Activated CD8-positive, alpha-beta memory T cell treated with anti-CD3 and anti-CD28 coated beads for 48 hours (primary cell): ENCODE measurements at places on chromosomes 11 and 22.

- DNase-seq, result no peak
Measured at GRCh38 chr11:66789097-66789890, 53.9 kb upstream of the RCE1 start.

GRCh38 chr22:33240888-33241475 lies 182.8 kb upstream of the SYN3 start:
- no peak for DNase-seq

GRCh38 chr11:72646024-72646423 lies 28.2 kb downstream of the PDE2A start:
- DNase-seq, result no peak

DNA sequence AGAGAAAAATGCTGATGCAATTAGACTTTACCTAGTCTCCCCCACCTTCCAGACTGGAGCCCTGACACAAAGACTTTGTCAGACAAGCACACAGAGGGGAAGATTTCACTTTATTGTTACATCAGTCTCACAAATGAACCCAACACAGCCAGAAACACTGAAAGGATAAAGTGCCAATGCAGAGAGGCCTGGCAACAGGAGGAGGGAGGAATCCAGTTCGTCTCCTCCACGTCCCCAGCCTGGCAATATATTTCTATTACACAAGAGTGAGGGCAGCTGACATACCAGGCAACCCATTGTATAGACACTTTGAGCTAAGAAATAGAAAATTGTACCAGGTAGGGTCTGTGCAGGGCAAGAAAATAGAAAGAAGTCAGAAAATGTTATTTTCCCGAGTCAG lies 16.2 kb upstream of the TMEM9B start:
- DNase-seq, result no peak

DNA sequence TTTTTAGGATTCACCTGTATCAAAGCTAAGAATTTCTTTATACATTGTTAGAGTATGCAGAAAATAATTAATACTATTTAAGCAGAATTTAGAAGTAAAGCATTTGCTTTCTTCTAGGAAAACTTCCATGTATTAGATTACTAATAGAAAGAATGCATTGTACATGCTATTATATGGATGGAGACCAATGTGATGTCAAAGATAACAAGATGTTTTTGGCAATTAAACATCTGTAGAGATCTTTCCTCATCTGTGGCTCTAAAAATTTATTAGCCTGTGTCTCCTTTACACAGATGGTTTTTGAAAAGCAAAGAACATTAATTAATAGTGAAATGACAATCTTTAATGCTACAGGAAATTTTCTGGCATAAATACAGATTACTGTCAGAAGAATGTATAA lies 198.4 kb upstream of the CCDC179 start:
- DNase-seq, result no peak

DNA sequence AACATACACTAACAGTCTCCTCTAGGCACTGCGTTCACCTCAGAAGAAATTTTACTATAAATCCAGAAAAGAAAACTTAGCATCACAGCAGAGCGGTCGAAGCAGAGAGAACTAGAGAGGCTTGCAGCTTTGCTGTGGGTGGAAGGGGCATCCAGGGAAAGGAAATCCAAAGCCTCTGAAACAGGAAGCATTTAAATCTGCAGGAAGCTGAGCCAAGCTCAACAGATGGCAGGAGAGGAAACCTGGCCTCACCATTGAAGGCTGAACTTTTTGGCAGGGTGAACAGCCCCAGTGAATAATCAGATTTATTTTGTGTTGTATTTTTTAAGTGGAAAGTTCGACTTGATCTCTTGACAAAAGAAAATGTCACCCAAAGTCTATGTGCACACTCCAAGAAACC lies 858.1 kb downstream of the OPCML start:
- no peak for DNase-seq

DNA sequence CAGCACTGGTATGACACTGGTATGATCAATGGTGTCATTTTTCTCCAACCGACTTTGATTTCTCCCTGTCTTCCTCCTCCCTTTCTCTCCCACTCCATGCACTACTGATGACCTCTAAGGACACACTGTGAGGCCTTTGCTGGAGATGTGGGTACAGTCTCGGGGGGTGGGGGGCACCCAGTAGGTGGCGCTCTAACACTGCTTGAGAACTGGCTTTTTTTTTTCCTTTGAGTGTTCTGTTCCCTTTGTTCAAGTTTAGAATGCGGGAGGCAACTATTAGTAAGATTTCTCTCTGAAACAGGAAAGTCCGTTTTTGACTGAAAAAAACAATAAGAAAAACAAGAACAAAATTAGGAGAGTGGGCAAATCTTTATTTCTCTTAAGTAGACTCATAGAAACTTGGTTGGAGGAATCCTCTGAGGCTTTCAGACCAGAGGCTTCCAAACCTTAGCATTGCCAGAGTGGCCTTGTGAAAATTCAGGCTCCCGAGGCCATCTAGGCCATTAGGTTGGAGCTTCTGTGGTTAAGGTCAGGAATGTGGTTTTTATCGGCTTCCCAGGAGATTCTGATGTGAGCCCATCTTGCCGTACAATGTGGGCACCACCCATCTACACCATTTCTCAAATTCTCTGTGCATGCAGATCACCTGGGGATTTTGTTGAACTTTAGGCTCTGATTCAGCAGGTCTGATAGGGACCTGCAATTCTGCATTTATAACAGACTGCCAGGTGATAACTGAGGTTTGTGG lies 43.2 kb downstream of the PANX1 start:
- DNase-seq, result no peak

DNA sequence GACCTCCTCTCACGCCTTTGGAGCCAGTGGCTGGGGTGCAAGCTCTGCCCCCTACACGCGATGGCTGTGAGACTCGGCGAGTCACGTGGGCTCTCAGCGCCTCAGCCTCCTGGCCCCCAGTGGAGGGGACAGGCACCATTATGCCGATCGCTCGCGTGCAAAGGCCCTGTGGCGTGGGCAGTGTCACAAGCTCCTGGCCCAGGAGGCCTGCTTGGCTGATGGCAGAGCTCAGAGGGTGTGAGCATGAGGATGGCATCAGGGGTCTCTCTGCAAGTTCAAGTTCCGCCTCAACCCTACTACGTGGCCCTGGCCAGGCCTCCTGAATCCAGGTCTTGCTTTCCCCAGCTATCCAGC lies 90.8 kb upstream of the KCNQ1OT1 start:
- DNase-seq, result no peak

GRCh38 chr22:31540966-31541365 lies 44.6 kb downstream of the SFI1 start:
- no peak for DNase-seq

DNA sequence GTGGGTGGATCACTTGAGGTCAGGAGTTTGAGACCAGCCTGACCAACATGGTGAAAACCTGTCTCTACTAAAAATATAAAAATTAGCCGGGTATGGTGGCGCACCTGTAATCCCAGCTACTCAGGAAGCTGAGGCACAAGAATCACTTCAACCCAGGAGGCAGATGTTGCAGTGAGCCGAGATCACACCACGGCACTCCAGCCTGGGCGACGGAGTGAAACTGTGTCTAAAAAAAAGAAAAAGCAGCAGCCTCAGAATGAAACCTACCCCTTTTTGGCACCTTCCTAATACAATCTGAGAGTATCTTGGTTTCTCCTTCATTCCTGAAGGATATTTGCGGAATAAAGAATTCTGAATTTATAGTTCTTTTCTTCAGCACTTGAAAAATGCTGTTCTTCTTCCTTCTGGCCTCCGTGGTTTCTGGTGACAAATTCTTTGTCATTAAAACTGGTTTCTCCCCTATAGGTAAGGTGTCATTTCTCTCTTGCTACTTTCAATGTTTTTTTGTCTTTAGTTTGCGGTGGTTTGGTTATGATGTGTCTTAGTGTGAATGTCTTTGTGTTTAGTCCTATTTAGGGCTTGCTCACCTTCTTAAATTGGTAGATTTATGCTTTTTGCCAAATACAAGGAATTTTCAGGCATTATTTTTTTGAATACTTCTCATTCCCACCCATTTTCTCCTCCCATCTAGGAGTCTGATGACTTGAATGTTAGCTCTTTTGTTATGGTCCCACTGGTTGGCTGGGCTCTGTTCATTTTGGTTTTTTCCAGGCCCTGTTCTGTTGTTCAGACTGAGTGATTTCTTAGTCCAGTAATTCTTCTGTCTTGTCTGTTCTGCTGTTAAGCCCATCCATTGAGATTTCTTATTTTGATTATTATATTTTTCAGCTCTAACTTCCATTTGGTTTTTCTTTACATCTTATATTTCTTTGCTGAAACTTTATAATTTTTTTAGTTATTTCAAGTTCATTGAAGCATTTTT lies 15.4 kb downstream of the ASRGL1 start:
- no peak for DNase-seq

GRCh38 chr22:26429458-26430286 lies 612 bp downstream of the ASPHD2 start:
- DNase-seq, result no peak

DNA sequence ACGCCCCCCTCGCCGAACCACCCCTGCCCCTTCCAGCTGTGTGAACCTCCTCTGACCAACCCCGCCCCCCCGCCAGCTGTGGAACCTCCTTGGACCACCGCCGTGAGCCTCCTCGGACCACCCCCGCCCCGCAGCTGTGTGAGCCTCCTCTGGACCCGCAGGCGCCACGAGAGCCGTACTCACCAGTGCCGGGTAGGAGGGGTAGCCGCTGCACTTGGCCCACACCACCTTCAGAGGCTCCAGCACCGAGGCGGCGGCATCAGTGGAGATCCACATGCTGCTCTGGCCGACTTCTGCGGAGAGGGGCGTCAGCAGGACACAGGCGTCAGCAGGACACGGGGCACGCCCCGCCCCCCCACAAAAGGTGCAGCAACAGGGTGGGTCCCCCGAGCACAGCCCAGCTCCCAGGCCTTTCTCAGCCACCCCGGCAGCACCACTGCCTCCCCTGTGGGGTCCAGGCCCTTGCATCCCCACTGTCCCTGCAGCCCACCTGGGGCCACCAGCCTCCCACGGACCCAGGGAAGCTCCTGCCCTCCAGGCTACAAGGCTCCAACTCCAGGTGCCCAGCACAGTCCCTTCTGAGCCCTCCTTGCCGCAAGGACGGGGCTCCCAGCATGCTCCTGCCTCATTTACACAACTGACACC lies 51.7 kb downstream of the BRD1 start:
- no peak for DNase-seq

GRCh38 chr11:78244080-78244479 lies 55.4 kb downstream of the USP35 start:
- no peak for DNase-seq

GRCh38 chr22:46966846-46967245 lies 204.4 kb downstream of the TBC1D22A start:
- DNase-seq, result no peak

GRCh38 chr22:44340271-44341239 lies 27.8 kb upstream of the SHISAL1 start:
- no peak for DNase-seq

- DNase-seq, result peak; percentile 39
Measured at GRCh38 chr22:21624120-21624879, 5.5 kb downstream of the YDJC start.

GRCh38 chr11:25755918-25756584 lies 575.9 kb upstream of the ANO3 start:
- DNase-seq, result no peak

DNA sequence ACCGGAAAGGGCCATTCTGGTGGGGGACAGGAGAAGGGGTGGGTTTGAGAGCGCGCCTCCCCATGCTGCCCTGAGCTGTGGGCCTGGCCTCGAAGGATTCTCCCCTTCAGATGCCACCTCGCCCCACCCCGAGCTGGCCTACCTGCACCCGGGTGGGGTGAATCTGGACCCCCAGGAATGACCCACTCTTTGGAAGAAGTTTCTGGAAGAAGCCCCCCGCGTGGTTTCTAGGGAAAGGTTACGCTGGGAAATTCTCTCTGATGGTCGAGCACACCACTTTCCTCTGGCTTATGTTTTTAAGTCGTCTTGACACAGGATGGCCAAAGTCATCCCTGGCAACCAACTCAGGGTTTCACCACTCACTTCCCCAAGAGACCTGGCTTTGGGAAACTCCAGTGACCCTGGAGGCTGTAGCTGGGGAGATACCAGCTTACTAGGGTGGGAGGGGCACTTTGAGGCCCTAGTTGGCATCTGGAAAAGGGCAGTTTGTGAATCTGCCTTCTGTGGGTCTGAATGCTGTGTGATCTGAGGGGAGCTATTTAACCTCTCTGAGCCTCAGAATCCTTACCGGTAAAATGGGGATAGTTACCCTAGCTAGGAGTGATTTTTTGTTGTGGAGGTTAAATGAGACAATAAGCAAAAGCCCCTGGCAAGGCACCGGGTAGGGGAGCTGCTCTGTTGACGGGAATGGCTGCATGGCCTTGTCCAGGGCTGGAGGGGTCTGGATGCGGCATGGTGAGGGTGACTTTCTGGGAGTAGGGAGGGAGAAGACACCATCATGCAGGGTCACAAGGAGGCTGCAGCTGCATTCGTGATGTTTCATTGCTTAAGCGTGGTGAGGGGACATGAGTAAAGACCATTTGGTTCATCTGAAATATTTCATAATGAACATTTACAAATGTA lies 45.3 kb upstream of the ACCSL start:
- no peak for DNase-seq
